NCI-H1417 (cell line): ENCODE measurements at places on chromosomes 4 and X.
A peak's percentile ranks its signal among the peaks of the same experiment; 100 is the strongest.

DNA sequence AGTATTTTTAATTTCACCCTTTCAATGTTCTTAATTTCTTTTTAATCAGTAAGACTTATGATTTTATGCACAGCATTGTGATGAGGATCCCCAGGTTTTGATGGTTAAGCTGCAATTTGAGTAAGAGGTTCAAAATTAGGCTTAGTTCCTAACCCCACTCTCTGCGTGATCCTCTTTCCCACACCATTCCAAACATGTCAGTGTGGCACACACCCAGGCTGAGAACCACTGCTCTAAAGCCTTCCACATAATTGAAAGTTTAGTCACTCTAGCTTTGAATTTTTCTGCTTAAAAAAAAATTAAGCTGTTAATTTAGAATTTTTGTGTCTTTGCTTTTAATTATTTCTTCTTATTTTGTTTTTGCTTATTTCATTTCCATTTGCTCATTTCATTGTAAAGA is 68.8 kb upstream of the SLC7A11 start:
- DNase-seq = no peak

- no peak for DNase-seq
Measured at GRCh38 chr4:8771258-8771590, 100.4 kb downstream of the HMX1 start.

GRCh38 chr4:58723954-58724353 is 1613.8 kb upstream of the IGFBP7 start:
- DNase-seq = no peak

DNA sequence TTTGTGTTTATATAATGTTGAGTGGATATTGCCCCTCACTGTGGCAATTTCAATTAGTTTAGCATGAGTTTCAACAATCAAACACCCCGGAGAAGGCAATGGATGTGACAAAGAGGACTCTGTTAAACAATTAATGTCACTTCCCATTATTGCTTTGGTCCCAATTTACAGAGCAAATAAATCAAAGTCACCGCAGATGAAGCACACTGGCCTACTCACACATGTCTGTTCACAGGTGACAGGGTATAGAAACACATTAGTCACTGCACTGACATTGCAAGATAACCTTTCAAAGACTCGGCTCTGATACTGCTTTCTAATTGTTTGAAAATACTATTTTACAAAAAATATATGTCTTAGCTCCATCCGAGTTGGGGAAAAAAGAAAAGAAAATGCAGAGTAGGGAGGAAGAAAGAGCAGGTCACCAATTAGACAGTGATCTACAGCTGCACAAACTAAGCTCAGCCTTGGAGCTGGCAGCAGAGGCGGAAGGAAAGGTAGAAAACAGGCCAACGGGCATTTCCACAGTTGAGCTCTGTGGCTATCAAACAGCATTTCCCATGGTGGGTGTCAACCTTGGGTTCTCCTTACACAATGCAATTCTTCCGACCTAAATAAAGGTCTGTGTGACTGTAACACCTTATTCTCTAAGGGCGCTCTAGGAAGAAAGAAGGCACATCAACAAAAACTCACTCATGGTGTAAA is 53.9 kb downstream of the PPARGC1A start:
- no peak for DNase-seq

GRCh38 chr4:71570492-71570891 is 213.4 kb downstream of the GC start:
- DNase-seq = no peak

DNA sequence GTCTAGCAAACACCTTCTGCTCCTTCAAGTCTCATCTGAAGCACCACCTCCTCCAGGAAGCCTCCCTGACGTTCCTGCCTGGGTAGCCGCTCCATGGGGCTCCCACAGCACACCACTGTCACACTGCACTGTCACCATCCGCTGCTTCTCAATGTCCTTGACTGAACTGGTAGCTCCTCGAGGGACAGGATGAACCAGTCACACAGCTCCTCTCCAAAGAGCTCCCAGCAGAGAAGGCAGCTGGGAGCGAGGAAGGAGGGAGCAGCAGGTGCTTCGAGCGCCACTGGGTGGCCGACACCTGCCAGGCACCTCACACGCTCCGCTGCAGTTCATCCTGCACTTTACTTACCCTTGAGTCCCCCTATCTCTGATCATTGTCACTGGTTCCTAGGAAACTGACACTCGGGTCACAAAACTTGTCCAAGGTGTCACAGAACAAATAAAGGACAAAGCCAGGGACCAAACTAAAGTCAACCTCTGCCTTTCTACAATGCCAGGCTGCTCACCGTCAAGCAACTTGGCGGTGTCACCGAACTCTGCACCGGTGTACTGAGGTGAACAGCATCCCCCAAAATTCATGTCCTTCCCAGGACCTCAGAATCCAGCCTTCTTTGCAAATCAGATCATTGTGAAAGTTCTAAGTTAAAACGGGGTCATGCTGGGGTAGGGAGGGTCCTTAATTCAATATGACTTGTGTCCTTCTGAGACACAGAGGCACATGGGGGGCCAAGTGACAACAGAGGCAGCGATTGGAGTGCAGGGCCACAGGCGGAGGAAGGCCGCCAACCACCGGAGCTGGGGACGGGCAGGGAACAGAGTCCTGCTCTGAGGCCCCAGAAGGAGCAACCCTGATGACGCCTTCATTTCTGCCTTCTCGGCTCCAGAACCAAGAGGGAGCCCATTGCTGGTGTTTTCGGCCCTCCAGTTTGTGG is 5.5 kb upstream of the S100P start:
- DNase-seq = no peak

- no peak for DNase-seq
Measured at GRCh38 chr4:52329894-52330293, 278.8 kb downstream of the SPATA18 start.

DNA sequence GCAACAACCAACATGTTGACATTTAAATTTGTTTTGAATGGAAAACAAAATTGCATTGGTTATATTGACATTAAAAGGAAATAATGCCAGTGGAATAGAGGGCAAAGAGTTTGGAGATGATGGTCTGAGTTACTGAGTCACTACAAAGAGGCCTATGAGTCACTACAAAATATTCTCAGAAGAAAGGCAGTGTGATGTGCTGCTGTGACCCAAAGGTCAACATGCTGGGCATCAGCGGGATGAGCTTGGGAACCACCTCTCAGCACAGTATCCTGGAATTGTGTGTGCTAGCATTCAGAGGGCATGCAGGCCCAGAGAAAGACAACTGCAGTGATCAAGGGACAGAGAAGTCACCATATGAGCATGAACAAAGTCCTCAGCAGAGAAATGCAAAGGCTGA is 2.8 kb downstream of the CMC4 start:
- DNase-seq = no peak

DNA sequence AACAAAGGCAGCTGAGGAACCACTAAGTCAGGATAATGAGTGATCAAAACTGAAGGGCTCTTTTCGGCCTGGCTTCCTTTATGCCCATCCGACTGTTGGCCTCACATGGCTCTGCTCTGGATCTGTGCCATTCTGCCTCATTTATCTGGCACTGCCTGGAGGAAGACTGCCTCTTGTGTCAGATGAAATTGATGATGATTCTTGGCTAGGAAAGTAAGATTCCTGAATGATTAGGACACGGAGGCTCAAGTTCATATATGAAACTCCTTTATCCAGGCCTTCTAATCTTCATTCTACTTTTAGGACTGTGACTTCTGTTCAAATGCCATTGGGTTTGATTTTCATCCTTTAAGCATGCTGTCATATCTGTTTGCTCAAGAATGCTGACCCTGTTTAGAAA is 475.4 kb upstream of the RPS6KA3 start:
- DNase-seq = no peak

DNA sequence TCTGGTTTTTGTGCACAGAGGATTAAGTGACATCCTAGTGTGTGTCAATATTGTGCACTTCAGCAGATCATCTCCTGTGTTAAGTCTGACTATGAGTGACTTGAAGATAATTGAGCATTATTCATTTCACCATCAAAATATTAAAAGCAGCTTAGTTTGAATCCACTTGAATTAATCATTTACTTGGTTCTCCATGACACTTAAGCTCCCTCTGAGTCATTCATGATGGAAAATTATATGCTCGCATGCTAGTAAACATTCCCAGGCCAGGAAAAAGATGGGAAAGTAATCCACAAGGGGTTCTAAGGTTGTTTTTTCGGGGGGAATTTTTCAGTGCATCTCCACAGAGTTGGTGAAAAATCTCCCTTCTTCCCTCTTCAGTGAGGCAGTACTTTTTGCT is 97.2 kb upstream of the EOLA2 start:
- no peak for DNase-seq

GRCh38 chr4:150037251-150037856 is 40.9 kb upstream of the DCLK2 start:
- no peak for DNase-seq

DNA sequence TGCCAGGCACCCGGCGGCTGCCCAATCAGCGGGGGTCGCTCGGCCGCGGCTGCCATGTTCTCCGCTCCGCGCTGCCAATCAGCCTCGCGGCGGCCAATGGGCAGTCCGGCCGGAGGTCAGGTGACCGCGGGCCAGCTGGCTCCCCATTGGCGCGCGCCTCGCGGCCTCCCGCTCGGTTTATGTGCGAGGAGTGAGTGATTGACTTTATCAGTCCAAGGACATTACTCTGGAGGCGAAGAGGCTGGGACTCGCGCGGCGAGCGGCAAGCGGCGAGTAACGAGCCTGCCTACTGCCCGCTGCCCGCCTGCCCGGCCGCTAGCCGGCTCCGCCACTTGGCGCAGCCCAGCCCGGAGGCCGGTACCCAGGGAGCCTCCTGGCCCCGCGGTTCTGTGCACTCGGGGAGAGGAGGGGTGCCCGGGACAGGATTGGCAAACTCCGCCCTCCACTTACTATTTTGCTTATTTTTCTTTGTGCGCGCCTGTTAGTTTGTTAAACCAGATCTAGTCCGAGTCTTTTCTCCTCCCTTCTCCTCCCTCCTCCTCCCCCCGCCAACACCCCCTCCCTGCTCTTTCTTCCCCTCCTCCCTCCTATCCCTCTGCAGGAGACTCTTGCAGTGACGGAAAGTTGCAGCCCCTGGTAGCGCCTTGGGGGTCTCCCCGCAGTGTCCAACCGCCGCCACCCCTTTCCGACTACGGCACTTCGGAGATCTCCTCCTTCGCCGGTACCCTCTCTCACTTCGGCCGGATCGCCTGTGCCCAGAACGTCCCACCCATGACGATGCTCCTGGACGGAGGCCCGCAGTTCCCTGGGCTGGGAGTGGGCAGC is at the start of gene ZIC3:
Gene ZIC3 (plus strand): TSS at position 207 of the 825 bp plus-strand sequence. CDS start 565 bp downstream, at position 772.
- no peak for DNase-seq

- no peak for DNase-seq
Measured at GRCh38 chr4:84916227-84916626, 50.3 kb downstream of the WDFY3 start.

DNA sequence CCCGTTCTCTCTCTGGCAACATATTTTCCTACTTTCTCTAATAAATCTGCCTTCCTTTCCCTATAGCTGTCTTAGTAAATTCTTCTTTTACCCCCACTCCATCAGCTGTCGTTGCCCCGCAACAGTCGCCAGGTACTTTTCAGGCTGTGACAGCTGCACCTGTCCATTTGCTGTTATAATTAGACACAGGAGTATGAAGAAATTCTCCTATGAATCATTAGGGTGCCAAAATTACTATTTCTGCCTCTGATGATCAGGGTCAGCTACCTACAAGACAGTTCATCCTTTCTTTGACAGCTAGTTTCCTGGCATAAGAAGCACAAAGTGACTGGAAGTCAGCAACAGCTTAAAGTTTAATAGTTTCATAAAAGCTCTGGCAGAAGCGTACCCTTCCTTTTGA is 19.5 kb upstream of the GALNTL6 start:
- DNase-seq = peak; percentile 55

- no peak for DNase-seq
Measured at GRCh38 chr4:168880072-168880675, 129.9 kb downstream of the CBR4 start.

DNA sequence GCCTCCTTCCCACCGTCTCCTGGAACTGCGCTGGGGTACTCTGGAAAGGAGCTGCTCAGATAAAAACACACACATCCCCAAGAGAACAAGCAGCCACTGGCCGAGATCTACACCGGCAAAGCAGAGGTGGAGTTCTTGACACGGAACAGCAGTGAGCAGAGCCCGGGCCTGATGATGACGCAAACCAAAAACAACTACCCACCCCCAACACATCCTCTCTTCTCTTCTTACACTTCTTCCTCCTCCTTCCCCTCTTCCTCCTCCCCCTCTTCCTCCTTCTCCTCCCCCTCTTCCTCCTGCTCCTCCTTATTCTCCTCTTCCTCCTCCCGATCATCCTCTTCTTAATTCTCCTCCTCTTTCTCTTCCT is 4.6 kb downstream of the PNMA5 start:
- no peak for DNase-seq

GRCh38 chrX:13780868-13781427 is 35.9 kb downstream of the GPM6B start:
- DNase-seq = no peak

DNA sequence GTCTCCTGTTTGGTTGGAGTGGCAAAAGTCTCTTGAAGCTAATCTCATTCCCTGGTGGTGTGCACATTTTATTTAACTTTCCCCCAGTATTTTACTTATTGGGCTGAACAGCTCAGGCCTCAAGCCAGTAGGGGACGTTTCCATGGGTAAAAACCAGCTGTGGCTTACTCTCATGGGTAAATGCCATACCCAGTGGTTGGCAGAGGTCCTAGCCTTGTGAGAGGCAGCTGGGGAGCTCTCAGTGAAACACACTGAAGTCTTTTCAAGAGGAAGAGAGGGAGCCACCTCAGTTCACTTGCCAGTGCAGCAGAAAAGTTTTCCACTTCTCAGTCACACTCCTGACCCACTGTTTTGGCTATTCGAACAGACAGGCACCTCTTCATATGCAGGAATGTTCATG is 1964.2 kb downstream of the ARAP2 start:
- DNase-seq = no peak

- DNase-seq = no peak
Measured at GRCh38 chrX:41250867-41251266, 83.1 kb upstream of the DDX3X start.

DNA sequence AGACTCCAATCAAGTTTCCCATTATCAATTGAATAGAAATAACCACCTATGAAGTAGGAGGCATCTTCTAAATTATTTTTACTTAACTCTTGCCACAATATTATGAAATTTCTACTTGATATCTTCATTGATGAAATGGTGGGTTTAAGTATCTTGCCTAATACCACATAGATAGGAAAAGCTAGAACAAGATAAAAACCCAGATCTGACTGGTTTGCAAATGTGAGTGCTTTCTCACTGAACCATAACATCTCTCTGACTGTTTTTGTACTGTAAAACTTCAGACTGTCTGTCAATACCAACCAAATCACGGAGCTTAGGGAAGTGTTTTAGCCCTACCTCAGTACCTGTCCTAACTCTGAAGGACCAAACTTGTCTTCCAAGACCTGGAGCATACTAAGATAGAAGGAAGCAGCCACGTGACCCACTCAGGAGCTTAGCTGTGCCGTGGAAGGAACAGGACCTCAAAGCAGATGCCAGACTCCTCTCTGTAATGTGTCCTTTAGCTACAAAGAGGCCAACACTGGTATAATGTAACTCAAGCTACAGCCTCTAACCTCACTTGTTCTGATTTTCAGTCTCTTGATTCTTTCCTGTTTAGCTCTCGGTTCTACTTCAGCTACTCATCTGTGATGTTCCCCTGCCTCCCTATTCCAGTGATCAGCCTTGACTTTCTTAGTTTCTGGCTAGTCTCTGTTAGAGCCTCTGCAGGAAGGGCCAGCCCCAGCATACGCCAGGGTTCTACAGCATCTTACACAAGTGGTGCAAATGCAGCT is 84.4 kb downstream of the LRP2BP start:
- DNase-seq = no peak
